ENCODE measurements at places on chromosomes 3 and 15.
A peak's percentile ranks its signal among the peaks of the same experiment; 100 is the strongest.

DNA sequence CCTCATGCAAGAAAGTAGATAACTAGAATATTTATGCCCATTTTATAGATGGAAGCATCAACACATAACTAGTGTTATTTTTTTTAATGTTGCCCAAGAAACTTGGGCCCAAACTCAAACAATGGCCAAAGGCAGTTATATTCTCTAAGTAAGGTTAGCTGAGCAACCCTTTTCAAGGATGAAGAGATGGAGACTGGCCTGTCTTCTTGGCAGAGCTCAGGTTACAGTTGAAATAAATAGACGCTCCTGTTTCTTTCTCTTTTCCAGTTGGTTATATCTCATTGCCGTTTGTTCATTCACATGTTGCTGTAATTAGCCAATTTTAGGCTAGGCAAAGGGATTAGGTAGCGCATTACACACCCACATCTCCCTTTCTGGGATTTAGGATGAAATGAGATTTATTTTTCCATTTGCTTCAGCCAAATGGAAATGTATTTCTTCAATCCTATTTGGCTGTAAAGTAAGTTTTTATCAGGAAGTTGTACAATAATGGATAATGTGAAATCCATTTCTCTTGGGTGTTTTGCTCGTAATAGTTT is 93.2 kb downstream of the CMSS1 start:
- no peak for DNase-seq

GRCh38 chr3:34005886-34006285 is 207.5 kb downstream of the PDCD6IP start:
- DNase-seq = no peak

GRCh38 chr3:39000008-39000450 is 51.7 kb downstream of the SCN11A start:
- DNase-seq = no peak

GRCh38 chr15:57297163-57297593 is 79.1 kb upstream of the CGNL1 start:
- no peak for DNase-seq

- no peak for DNase-seq
Observed at GRCh38 chr3:127034990-127035652, 52.2 kb downstream of the PLXNA1 start.

- no peak for DNase-seq
Observed at GRCh38 chr15:56959318-56959648, 40.8 kb downstream of the TCF12 start.

DNA sequence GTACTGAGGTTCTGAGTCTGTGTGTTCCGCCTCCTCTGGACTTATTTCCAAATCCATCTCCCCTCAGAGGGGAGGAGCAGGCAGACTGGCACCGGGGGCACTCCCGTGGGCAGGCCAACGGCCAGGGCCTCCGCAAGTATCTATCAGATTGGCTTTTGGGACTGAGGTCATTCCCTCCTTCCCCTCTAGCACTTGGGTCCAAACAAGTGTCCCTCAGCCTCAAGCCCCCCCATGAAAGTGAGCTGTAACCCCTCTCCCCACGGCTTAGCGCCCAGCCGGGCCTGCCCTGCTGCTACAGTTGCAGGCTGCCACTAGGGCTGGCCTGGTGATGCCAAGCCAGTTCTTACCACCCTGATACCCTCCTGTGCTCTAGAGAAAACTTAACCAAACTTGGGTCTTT is 17.4 kb downstream of the ITGA11 start:
- no peak for DNase-seq

DNA sequence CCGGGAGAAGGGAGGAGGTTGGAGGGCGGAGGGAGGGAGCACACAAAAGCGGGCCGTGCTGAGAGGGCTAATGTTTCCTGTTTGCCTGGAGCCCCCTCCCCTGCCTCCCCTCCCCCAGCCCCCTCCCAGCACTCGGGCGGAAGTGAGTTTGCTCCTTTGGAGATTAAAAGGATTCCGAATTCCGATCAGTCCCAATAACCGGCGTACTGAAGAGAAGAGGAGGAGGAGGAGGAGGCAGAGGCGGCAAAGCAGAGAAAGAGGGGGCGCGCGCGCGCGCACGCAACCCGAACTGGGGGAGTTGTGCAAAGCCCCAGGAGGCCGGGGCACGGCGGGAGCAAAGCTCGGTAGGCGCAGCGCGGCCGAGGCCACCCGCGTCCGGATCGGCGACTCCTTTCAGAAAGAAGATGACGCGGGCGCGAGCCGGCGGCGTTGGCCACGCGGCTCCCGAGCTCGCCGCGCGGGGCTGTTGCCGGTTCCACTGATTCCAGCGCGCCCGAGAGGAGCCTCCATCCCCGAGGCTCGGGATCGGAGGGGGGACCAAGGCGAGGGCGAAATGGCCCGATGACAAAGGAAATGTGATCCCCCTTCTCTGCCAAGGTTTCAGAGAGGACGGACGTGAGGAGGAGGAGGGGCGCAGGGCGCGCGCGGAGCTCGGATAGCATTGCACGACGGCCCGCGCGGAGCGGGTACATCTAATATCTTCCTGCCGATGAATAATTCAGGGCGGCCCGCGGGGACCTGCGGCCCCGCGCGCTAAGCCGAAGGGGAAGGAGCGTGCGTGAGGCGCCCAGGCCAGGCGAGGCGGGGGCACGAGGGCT is 1.1 kb upstream of the TRIM71 start:
- no peak for DNase-seq

GRCh38 chr3:113079218-113079961 is 88.6 kb downstream of the GTPBP8 start:
- no peak for DNase-seq

DNA sequence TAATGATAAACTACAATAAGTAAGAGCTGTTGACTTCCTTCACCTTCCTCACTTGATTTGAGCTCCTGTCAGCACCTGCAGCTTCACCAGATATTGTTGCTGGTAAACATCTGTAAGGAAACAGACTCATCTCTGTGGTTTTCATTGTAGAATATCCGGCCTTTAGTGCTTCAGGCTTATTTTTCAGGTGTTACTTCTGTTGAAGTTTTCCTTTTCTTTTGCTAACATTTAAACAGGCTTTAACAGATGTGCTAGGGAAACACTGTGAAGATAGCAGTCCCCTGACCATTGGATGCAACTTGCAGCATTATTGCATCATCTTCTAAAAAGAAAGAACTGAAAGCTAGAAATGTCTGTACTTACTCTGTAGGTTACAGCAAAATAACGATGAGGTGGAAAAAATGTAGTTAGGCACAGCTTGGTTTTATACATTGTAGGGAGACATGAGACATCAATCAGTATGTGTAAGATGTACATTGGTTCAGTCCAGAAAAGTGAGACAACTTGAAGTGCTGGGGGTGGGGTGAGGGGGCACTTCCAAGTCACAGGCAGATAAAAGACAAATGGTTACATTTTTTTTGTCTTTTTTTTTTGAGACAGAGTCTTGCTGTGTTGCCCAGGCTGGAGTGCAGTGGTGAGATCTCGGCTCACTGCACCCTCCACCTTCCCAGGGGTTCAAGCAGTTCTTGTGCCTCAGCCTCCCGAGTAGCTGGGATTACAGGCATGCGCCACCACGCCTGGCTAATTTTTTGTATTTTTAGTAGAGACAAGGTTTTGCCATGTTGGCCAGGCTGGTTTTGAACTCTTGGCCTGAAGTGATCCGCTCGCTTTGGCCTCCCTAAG is 10.2 kb downstream of the EDEM1 start:
- no peak for DNase-seq

- DNase-seq = peak; percentile 39
Observed at GRCh38 chr3:38649500-38650247, at the start of gene SCN5A. SCN5A (minus strand) TSS chr3:38649687; CDS start chr3:38633307, 16,380 bp downstream.

Data from stimulated activated CD4-positive, alpha-beta T cell treated with anti-CD3 and anti-CD28 coated beads, Interleukin-1b, Interleukin-23, amount 100 ng/mL, for 24 hours (primary cell).